ENCODE measurements at places on chromosomes 11 and 22.

DNA sequence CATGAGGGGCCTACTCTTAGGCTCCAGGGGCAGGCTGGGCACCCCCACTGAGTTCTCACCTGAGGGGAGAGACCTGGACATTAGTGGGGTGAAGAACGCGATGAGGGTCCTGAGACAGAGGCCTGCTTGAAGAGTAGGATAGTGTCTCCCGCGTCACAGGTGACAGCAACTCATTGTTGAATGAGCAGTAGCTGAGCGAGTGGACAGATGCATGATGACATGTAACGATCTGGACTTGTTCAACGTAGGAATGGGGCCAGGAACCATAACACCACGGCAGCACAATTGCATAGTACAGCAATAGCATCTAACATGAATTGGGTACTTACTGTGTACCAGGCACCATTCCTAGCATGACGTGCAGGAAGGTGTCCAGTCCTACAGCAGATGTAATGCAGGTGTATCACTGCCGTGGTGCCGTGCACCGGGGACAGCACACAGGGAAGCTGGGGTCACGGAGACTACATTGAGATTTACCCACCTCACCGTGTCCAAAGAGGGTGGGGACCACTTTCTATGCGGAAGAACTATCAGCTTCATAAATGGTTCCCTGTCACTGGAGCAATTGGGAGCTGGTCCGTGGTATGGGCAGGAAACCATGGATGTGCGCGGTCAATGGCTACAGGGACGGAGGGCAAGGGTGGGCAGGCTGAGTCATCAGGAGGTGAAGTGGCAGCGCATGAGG lies 1019.1 kb downstream of the TBC1D22A start:
- DNase-seq: no peak

- DNase-seq: no peak
Observed at GRCh38 chr11:75896843-75897419, 81.9 kb downstream of the UVRAG start.

- peak; percentile 52 for DNase-seq
Observed at GRCh38 chr11:36258730-36259360, 30.4 kb downstream of the COMMD9 start.

DNA sequence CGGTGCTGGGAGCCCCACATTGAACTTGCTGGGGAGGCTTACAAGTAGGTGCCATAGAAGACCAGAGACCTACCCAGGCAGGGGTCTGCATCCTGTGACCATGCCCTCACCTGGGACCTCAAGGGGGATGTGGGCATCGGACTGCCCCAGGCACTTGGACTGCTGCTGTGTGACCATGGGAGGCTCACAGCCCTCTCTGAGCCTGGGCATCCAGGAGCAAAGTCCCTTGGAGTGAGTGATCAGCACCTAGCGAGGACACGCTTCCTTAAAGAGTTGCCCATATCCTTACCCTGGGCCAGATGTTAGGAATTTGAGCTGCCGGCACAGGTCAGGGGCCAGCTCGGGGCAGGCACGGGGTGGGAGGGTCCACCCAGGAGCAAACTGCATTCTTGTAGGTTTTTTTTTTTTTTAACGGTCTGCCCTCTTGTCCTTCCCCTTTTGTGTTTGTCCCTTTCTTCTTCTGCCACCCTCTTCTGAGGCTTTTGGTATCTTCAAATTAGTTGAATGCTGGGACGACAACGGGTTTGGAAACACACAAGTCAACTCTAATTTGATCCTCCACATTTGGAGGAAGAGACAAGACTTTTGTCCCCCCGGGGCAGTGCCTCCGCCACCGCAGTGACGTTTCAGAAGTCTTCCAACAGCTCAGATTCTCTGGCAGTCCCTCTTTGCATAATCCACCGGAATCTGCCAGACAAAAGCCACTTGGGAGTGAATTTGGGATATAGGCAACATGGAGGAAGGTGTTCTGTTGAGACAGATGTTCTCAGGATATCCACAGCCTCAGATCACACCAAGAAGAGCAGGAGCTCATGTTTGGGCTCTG lies 46.1 kb upstream of the LINC01488 start:
- no peak for DNase-seq

GRCh38 chr11:70323806-70324205 lies 53.3 kb downstream of the PPFIA1 start:
- no peak for DNase-seq
